Camera-type eye (tissue), 1 donor: ENCODE measurements at places on chromosomes 1 and 21. TPM values are rescaled to one million over a fixed set of nuclear protein-coding genes. Genes with fewer than 3 reads are reported as not detected.

The S100A14 gene
- total RNA-seq: 4.4 TPM

The VSIG8 gene
- not detected for total RNA-seq

The RUNX3 gene
- total RNA-seq: 0.49 TPM

The LENEP gene
- 6.0 TPM for total RNA-seq

The PCAT6 gene
- not detected for total RNA-seq
